A549 treated with Hydrocortisone at 1 μM for 4 hours (cell line): ENCODE measurements at places on chromosomes 11 and 22. TPM values are rescaled to one million over a fixed set of nuclear protein-coding genes. Genes with fewer than 3 reads are reported as not detected.

The CTSF gene
- total RNA-seq, result 30.9 to 38.6 TPM (median 32.9 TPM) in 5 replicates

The DNAJB7 gene
- not detected in 5 replicates for total RNA-seq

The HOATZ gene
- not detected in 5 replicates for total RNA-seq

The DUSP8 gene
- total RNA-seq, result 0.74 to 1.5 TPM (median 1.2 TPM) in 5 replicates

The CD82 gene
- 4.3 to 7.7 TPM (median 5.3 TPM) in 5 replicates for total RNA-seq
